T-helper 2 cell (primary cell): ENCODE measurements at places on chromosomes 16 and 17.

DNA sequence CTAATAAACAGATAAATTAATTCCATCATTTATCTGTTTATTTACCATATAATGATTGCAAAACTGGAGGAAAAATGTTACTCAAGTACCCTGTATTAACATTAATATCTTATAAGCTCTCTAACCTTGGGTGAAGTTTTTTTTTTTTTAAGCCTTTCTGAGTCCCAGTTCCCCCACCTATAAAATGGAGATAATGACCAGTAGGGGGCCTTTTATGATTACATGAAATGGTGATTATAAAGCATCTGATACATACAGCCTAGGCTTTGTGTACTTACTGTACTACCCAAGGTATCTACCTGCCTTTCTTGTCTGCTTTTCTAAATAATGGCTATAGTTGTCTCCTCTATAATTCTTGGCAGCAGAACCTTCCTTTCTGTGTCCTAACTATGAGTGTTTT lies 22.6 kb downstream of the LRRC36 start:
- DNase-seq = no peak

GRCh38 chr17:50657627-50658026 lies 22.9 kb downstream of the ABCC3 start:
- DNase-seq = no peak

GRCh38 chr16:48479329-48479728 lies 94.1 kb upstream of the SIAH1 start:
- no peak for DNase-seq

DNA sequence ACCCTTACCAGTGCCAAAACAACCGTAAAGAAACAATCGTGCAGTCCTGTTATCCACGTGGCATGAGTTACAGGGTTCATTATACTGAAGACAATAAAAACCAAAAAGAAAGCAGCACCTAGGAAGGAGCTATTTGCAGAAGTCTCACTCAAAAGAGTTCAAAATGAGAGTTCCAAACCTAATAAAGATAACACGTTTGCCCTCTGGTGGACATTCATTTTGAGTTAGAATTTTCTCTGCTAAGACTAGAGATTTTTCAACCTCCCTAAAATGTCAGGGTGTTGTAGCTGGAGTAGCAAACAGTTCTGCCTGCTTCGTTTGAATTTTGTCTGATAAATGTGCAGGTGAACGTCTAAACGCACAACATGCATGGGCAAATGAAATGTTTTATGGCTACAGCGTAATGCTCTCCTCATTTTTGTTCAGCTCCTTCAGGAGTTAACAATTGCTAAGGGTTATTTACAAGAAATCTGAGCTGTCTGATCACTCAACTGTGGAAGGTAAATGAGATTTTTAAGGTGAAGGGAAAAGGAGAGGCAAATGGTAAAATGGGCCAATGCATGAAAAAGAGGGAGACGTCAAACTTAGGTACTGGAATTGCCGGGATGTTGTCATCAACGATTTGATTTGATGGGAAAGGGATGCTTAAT lies 1067.9 kb upstream of the EEF2KMT start:
- no peak for DNase-seq

- no peak for DNase-seq
Observed at GRCh38 chr17:4173781-4174180, 30.8 kb downstream of the CYB5D2 start.

GRCh38 chr16:74183601-74184360 lies 112.8 kb upstream of the PSMD7 start:
- no peak for DNase-seq

- DNase-seq = no peak
Observed at GRCh38 chr17:16288860-16289571, 64.3 kb downstream of the CENPV start.

GRCh38 chr17:50035421-50035879 lies 20.5 kb upstream of the ITGA3 start:
- DNase-seq = no peak

DNA sequence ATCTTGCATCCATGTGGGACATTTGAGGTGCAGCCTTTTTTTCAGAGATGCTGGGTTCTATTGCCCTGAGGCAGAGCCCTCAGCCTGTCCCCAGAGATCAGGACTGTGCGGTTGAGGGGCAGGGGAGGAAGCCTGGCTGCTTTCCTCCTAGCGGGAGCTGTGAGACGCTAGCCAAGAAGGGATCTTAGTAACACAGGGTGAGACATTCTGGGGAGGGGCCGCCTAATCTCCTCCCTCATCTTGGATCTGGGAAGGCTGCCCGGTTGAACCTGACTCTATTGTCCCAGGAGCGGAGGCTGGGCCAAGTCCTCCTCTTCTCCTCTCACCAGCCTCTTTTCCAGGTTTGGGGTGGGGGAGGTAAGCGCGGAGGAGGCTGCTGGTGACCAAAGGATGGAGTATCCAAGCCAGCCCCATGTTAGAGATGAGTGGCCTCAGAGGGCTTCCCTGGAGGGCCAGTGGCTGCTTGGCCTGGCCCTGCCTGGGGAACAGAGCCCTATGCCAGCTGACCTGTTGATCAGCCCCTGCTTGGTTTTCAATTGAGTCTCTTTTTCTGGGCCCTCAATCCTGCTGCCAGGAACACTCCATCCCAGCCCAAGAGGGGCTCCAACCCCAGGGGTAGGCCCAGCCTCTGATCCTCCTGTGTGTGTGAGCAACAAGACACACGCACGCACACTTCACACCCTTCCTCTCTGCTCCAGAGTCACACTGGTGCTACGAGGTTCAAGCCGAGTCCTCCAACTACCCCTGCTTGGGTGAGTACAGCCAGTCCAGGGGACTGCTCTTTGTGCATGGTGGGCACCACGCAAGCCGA lies 5.0 kb downstream of the CA4 start:
- DNase-seq = no peak

- DNase-seq = no peak
Observed at GRCh38 chr17:43125967-43126910, 1.1 kb upstream of the BRCA1 start.

DNA sequence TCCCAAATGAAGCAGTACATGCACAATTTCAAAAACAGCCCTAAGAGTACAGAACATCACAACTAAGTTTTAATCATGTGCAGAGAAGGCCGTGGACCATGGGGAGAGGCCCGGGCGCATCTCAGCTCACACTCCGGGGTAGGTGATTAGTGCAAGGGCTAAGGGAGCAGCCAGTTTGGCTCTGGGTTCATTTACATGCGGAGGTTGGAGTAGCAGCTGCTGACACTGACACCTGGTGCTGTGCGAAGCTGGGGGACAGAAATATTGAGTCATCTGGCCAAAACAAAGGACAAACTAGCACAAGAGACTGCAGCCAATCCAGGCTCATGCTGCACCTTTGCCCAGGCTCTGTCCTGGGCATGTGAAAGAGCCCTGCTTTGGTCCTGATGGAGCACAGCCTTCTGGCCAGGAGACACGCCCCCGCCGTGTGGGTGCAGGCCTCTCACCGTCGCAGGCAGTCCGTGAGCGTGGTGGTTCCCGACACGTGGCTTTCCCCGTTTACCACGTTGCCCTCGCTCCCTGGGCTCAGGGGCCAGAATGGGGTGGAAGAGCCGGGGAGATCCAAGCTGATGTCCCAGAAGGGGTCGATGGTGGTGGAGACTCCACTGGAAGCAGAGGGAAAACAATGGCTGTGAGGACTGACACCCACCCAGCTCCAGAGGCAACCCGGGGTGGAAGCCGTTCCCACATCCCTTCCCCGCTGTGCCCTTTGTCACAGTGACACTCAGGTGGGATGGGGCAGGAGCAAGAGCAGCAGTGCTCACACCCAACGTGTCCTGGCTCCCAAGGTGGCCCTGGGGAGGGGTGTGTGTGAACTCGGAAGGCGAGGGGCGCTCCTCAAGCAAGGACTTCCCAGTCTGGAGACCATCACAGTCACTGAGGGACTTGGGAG lies 31.9 kb downstream of the USP22 start:
- no peak for DNase-seq

- DNase-seq = no peak
Observed at GRCh38 chr17:39294060-39294459, 68.3 kb upstream of the STAC2 start.
